Endodermal cell (in vitro differentiated cells): ENCODE measurements at places on chromosomes 2 and 18. TPM values are rescaled to one million over a fixed set of nuclear protein-coding genes. Genes with fewer than 3 reads are reported as not detected.

DNA sequence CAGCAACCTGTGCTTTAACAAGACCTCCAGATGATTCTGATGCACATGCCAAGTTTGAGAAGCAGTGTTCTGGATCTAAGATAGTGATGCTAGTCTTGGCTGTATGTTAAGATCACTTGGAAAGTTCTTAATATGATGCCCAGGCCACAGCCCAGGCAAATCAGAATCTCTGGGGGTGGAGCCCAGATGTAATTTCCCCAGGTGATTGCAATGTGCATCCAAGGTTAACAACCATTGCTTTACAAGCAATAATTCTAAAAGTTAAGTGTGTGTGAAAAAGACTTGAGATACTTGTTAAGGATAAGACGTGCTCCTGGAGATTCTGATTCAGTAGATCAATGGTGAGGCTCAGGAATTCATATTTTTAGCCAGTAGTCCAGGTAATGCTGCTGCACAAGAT lies 44.3 kb upstream of the MYO1B start:
- DNase-seq: no peak

- no peak for DNase-seq
Observed at GRCh38 chr2:58081000-58081399, 34.4 kb downstream of the VRK2 start.

MC2R gene
- total RNA-seq: not detected in 3 replicates

DNER gene
- 0.11 TPM in 1 of 3 replicates, not detected in the others for total RNA-seq

TMEM169 gene
- total RNA-seq: 0.63 and 1.1 TPM in 2 replicates
